ENCODE measurements at places on chromosomes 1 and 21. TPM values are rescaled to one million over a fixed set of nuclear protein-coding genes. Genes with fewer than 3 reads are reported as not detected.

GRCh38 chr1:221740369-221740992 lies 1.4 kb downstream of the DUSP10 start:
- DNase-seq: no peak

DNA sequence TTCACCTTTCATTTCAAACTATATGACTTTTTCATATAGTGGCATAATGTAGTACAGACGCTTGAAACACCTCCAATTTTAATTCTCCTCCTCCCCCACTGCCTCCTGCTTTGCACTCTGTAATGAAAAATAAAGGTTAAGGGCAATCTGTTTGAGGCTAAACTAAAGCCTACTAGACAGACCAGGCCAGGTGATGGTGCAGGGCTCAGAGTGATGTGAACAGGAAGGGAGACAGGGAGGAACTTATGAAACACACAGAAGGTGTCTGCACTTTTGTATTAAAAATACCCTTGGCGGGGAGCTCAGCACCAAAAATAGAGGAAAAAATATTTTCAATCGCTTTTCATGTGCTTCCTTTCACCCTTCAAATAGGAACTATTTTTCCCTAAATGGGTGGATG lies 415.4 kb downstream of the LMO4 start:
- no peak for DNase-seq

DNA sequence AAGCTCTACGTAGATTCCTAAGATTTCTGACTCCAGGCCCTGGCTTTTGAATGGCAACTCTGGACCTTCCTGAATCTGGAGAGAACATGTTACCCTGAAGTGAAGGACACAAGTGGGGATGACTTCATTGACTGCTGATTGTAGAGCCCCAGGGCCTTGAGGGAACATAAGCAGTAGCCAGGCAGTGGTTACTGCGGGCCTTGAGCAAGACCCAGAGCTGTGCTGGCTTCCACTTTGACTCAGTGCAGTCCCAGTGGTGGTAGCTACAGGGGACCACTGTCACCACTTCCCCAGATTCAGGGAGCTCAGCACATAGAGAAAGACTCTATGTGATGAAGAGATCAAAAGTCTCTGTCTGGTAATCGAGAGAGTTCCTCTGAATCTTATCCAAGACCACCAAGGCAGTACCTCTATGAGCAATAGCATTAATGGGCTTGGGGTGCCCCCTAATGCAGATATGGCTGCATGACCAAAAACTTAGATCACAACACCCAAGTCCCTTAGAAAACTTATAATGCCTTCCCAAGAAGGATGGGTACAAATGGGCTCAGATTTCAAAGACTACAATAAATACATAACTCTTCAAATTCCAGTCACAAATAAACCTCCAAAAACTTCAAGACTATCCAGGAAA lies 1278.3 kb downstream of the AMY1C start:
- DNase-seq: no peak

DNA sequence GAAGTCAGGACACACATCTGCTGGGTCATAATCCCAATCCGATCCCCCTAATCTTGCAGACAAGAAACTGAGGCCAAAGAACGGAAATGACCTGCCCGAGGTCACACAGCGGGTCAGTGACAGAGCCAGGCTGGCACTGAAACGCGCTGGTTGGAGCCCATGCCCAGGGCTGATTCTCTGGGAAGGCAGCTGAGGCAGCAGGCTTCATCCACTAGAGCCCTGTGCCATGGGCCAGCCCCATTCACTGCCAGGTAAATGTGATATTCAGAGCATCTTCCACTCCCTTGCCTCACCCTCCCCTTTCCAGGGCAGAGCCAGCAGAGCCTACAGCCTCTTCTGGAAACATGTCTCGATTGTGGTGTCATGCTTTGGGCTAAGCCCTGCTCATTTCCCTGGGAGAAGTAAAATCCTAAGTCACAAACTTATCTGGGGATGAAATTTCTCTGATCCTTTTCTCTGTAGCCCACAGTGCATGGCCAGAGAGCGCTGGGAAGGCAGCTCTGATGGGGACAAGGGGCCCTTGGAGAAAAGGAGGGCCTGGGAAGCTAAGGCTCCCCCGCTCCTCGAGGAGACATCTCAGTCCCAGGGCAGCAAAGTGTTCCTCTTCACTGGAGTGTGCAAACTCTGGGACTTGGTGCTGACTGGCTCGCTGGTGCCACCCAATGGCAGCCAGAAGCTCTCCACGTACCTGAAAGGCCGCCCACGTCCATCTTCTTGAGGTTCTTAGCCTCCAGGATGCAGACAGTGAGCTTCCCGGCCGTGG lies 110.4 kb downstream of the SYT2 start:
- DNase-seq: no peak

ZP4 gene
- not detected for polyA plus RNA-seq

DNA sequence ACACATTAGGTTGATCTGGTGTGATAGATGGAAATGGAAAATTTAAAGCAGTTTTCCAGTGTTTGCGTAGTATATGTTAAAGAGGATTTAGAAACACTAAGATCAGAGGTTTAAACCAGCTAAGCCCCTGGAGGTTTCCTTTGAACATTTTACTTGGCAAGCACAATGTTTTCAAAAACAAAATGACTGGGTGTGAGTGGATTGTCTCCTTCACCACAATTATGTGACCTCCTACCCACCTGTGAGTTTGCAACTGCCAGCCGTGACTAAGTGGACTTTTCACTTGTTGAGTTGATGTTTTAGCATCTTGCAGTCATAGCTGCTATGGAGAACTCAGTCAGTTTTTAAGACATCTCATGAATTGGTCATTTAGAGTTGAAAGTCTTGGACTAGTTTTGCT lies 4.7 kb downstream of the CCDC190 start:
- no peak for DNase-seq

CFHR5 gene
- not detected for polyA plus RNA-seq

- DNase-seq: no peak
Observed at GRCh38 chr1:176551146-176551545, 88.2 kb downstream of the PAPPA2 start.

LCE2A gene
- not detected for polyA plus RNA-seq

KRTAP19-3 gene
- not detected for polyA plus RNA-seq

DNA sequence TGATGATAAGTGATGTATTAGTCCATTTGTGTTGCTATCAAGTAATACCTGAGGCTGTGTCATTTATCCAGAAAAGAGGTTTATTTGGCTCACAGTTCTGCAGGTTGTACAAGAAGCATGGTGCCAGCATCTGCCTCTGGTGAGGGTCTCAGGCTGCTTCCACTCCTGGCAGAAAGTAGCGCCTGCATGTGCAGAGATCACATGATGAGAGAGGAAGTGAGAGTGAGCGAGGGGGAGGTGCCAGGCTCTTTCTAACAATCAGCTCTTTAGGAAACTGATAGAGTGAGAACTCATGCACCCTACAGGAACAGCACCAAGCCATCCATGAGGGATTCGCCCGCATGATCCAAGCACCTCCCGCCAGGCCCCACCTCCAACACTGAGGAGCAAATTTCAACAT lies 2.2 kb upstream of the FHAD1 start:
- no peak for DNase-seq

S100A4 gene
- 32.1 TPM for polyA plus RNA-seq

GPR153 gene
- polyA plus RNA-seq: 4.7 TPM

DNA sequence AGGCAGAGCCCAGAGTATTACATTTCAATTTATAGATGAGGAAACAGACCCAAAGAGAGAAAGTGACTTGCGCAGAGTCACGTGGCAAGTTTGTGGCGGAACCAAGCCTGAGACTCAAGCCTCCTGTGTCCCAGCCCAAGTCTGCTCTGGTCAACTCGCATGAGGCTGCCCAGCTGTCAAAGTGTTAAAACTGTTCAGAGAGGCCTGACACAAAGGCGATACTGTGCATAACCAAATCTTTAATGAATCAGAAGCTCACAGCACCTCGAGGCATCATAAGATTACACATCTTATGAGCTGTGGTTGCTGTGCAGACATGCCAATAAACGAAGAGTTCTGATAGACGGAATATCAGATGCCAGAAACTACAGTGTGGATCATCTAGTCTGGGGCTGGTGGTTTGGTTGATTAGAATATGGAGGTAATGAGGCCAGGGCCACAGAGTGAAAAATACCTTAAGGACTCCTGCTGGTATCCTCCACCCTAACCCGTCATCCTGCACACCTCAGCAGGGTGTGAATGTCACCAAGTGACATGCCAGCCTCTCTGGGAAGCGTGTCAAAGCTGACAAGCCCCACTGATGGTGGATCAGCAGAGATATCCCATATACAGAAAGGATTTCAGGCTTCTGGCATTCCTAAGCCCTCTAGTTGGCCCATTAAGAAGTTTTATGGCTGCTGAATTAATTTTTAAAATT lies 42.2 kb downstream of the TNNT2 start:
- no peak for DNase-seq

STUM gene
- polyA plus RNA-seq: 2.6 TPM

GRCh38 chr1:22767852-22768251 lies 57.2 kb downstream of the EPHB2 start:
- no peak for DNase-seq

C1orf21 gene
- polyA plus RNA-seq: 37.8 TPM

PPM1J gene
- polyA plus RNA-seq: 0.79 TPM

- no peak for DNase-seq
Observed at GRCh38 chr1:29145739-29146437, 22.2 kb upstream of the TMEM200B start.

GRCh38 chr1:151142411-151143056 lies 3.9 kb downstream of the SEMA6C start:
- no peak for DNase-seq

GRCh38 chr1:116495535-116495934 lies 75.3 kb downstream of the CD58 start:
- DNase-seq: no peak

Data from renal cortex interstitium (tissue), 15 donors.